ENCODE measurements at places on chromosomes 4 and X.

DNA sequence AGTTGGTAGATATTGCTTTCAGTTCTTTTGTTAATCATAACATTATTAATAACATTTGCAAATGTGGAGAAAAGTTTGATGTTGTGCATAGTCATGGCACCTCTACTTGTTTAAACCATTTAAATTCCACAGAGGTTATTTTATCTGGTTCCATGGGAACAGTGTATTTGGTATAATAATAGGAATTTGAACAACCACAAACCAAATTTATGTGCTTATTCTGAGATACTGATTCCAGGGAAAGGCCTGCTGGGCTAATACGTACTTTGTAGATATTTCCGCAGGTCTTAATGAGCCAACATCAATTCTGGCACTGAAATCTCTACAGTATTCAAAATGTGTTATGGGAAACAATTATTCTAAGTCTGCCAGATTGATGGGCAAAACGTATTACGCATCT is 319.0 kb downstream of the DKK2 start:
- no peak for DNase-seq

- no peak for DNase-seq
Measured at GRCh38 chrX:121571333-121571732, 523.9 kb downstream of the GLUD2 start.

- DNase-seq, result no peak
Measured at GRCh38 chrX:41921492-41922430, 1.6 kb downstream of the CASK start.

DNA sequence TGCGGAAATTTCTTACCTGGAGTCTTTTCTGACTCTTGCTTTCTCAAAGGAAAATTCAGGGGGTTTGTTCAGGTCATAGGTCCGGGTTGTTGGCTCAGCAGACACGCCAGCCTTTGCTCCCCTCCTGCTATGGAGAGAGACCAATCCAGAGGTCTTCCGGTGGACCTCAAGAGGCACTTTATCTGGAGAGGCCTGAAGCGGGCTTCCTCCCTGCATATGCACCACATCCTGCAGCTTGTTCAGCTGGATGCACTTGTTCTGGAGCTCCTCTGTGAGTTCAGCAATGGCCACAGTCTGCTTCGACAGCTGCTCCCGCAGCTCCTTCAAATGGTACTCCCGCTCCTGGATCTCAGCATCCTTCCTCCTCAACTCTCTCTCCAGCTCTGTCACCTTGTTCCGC is 10.5 kb downstream of the PRKG2 start:
- no peak for DNase-seq

GRCh38 chr4:106238820-106239420 is 77.1 kb downstream of the TBCK start:
- no peak for DNase-seq

GRCh38 chr4:94782707-94783106 is 25.0 kb downstream of the BMPR1B start:
- DNase-seq, result no peak

DNA sequence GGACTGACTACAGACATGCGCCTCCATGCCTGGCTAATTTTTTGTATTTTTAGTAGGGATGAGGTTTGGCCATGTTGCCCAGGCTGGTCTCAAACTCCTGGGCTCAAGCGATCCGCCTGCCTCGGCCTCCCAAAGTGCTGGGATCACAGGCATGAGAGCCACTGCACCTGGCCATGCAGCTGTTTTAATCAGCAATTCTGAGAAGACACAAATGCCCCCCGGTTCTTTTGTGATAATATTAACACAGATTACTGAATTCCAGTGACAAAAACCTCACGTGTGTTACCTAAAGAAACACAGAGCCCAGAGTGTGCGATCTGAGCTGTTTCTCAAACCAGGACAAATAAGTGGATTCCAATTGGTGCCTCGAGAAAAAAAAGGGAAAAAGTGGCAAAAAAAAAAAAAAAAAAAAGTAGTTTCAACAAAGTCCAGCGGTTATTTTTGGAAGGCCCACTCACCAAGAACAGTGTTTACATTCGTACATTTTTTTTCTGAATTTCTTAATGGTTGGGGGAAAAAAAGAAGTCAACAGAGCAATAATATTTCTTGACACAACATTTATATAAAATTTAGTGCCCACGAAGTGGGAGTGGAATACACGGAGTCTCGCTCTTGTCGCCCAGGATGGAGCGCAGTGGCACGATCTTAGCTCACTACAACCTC is 17.2 kb downstream of the DHRSX start:
- DNase-seq, result no peak

DNA sequence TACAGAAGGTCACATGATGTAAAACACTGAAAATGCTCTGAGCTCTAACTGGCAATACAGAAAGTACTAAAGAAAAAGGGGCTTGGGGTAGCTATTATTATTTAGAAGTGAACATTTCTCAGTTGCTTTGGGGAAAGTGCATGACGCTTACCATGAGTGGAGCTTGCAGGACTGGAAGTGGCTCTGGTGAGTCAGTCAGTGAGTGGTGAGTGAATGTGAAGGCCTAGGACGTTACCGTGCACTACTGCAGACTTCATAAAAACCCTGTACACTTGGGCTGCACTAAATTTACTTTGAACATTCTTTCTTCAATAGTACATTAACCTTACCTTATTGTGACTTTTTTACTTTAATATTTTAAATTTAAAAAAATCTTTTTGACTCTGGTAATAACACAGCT is 89.3 kb upstream of the ENPP6 start:
- DNase-seq, result no peak

DNA sequence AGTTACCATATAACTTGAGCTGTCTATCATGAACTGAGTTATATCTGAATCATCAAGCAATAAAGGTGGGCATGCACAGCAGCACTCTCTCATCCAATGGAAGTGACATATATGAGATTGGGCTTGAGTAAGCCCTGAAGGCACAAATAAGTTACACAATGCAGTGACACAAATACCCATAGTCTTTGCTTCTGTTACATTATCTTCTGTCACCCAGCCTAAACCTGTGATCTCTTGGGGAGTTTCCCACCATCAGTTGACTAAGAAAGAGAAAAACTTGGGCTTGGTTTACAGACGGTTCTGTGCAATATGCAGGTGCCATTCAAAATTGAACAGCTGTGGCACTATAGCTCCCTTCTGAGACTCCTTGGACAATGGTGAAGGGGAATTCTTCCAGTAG is 138.8 kb upstream of the IL15 start:
- no peak for DNase-seq

GRCh38 chr4:117949621-117950020 is 84.7 kb upstream of the NDST3 start:
- no peak for DNase-seq

- DNase-seq, result no peak
Measured at GRCh38 chr4:101032541-101032940, 314.8 kb downstream of the PPP3CA start.

DNA sequence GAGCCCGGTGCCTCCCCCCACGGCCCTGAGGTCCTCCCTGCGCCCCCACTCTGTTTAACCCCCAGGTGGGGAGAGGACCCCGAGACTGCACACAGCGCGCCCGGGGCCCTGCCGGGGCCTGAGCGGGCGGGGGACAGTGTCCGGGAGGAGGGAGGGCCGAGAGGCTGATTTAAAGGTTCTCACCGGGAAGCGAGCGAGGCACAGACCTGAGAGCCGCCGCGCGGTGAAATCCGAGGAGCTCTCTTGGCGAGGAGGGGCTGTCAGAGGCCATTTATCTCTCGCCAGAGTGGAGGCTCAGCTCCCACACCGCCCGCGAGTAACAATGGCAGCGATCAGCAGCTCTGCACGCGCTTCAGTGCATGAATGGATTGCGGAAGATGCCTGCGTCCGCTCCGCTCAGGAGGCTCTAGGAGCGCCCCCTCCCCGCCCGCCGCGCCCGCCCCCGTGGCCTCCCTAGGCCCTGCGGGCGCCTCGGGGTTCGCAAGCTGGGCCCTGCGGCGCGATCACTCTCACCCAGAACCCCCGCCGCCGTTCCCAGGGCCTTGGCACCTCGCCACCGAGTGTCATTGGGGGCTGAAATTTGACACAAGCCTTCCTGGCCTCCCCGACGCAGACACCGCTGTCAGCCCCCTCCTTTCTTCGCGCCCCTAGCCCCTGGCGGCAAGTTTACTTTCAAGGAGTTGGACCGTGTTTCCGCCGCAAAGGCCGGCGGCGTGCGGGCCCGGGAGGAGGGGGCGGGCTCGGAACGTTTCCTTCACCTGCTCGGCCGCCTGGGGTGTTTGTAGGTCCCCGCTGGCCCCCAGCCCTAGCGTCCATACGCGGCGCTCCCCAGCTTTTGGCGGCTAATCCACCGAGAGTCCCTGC is 48.7 kb upstream of the BCOR start:
- DNase-seq, result no peak

DNA sequence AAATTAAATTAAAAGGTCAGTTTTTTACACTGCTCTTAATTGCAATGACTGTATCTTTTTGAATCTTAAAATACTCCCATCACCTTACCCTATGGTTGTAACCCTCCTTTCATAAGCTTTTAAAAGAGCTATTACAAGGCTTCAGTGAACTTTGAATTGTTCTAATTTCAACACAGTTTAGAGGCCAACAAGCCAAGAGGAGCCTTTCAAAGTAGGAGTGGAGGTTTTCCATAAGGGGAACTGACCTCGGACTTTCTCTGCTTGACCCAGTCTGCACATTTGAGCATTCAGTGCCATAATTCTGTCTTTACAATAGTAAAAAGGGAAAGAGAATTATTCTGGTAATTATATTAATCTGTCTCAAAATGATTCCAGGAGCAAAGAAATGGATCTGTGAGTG is 98.9 kb downstream of the PARM1 start:
- no peak for DNase-seq

DNA sequence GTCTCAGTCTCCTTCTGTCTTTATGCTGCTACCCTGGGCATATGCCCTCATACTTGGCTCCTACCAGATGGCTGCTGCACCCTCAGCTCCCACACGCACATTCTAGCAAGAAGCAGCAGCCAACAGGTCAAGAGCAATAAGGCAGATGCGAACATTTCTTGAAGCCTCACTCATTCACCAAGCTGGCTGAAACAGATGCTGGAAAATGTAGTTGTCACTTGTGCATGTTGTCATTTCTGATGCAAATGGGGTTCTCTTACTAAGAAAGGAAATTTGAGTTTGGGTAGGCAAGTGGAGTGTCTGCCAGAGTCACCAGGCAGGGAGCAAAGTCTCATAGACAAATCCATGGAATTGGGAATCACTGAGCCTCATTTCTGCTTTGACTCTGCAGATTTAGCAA is 57.4 kb upstream of the SORBS2 start:
- no peak for DNase-seq

DNA sequence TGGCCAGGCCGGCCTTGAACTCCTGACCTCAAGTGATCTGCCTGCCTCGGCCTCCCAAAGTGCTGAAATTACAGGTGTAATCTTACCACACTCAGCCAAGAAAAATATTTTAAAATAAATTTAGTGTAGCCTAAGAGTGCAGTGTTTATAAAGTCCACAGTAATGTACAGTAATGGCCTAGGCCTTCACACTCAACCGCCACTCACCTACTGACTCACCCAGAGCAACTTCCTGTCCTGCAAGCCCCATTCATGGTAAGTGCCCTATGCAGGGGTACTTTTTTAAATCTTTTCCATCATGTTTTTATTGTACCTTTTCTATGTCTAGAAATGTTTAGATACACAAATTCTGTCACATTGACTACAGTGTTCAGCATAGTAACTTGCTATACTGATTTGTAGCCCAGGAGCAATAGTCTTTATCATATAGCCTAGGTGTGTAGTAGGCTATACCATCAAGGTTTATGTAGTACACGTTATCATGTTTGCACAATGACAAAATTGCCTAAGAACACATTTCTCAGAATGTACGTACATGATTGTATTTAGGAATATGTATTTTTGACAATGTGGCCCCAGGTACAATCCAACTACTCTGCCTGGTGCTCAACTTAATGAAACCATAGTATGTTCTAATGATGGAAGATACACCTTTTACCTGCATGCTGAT is 455.2 kb downstream of the PCDH7 start:
- no peak for DNase-seq

- DNase-seq, result no peak
Measured at GRCh38 chr4:10529291-10530136, 72.3 kb upstream of the ZNF518B start.

DNA sequence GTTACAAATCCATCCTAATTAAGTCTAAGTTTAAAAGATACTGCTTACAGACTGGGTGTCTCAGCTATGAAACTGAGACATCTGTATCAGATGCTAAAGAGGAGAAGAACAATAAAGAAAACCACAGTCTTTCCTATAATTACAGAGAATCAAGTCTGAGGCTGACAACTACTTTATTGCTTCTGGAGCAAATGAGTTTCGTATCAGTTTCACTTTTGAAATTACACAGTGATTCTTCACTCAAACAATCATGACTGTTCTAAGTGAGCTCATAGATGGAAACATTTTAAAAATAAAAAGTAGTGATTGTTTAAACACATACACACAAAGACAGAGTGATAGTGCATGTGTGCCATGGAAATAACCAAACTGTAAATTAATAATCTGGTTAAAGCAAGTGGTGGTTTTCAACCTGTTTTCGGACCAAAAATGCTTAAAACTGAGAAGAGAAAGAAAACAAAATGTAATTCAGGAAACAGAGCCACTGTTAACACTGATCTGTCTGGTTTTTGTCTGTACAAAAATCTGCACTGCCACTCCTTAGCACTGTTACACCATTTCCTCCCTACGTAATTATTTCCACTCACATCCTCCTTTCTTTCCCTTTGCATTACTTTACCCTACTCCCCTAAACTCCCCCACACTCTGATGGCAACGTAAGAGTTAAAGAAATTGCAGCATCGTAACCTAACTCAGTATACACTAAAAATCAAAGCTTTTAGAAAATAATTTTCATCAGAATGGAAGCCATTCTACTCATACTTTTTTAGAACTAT is 12.5 kb downstream of the RFC1 start:
- no peak for DNase-seq

- no peak for DNase-seq
Measured at GRCh38 chr4:138961664-138962063, 53.9 kb upstream of the NOCT start.

DNA sequence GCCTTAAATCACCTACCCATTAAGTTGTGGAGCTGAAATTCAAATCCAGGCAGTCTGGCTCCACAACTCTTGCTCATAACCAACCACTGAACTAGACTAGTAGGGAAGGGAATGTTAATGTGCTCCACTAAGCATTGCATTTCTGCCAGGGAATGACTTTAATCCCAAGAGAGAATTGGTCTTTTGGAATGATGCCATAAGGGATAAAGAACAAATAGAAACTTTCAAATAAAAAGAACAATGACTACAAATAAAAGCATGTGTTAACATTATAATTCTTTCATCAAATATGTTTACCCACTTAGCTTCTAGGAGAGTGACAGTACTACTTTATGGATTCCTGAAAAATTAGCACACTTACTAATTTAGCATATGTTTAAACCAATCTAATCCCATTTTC is 905.9 kb downstream of the CENPC start:
- no peak for DNase-seq

DNA sequence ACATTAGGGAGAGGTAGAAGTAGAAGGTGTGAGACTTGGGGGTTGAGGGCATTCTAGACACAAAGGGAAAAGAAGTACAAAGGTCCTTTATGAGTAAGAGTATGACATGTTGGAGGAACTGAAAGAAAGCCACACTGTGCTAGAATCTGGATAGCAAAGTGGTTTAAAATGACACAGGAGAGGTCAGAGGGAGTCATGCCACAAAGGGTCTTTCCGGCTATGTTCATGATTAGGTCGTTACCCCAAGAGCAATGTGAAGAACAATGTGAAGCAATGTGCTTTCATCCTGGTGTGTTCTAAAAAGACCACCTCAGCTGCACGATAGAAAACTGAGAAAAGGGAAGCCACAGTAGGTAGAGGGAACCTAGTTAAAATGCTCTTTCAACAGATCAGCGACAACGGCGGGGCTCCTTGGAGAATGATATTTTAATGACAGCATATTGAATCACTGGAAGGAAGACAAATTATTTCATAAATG is 29.2 kb downstream of the SMIM14 start:
- no peak for DNase-seq

- no peak for DNase-seq
Measured at GRCh38 chr4:52998413-52998812, 136.3 kb downstream of the RASL11B start.
